Stimulated activated CD8-positive, alpha-beta memory T cell treated with anti-CD3 and anti-CD28 coated beads, Interleukin-7, amount 100 ng/mL, for 4 hours (primary cell): ENCODE measurements at places on chromosomes 2 and 18.

DNA sequence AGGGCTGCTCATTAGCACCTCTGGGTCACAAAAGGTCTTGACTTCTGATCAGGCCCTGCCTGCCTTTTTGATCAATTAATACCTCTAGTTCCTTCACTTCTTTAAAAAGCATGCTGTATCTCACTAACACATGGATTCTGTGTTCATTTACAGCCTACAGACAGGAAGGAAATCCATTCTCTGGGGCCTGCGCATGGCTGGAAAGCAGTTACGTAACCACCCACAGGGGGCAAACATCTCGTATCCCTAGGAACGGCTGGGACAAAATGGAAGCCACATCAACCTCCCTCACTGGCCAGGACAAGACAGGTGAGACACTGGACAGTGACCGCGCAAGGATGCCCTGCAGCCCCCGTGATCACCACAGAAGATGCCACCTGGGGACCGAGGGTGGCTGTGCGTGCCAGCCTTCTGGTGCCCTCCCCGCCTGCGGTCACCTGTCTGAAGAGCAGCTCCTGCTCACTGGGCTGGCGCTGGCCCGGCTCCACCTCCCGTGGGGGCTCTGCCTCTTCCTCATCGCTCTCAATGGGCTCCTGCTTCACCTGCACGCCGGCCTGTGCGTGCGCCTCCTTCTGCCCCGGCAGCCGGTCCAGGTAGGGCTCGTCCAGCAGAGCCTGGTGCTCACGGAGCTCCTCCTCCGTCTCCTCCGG lies 266.9 kb downstream of the TWIST2 start:
- no peak for DNase-seq

- no peak for DNase-seq
These were observed 28.2 kb upstream of the GIGYF2 start for GRCh38 chr2:232668805-232669444.

DNA sequence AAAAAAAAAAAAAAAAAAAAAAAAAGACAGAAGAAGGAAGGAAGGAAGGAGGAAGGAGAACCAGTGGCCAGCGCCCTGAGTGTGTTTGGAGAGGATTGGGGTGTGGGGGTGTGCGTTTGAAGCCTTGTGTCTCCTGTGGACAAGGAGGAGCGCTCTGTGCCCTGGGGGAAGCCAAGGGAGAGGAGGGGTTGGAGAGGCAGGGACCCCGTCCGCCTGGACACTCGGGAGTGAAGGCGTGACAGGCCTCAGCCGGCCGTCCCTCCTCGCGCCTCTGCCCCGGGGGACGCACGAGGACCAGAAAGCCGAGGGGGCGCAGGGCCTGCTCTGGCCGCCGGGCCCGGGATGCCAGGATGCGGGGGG lies 44.9 kb downstream of the SERTAD2 start:
- DNase-seq: no peak

- DNase-seq: no peak
These were observed 120.4 kb upstream of the ACKR3 start for GRCh38 chr2:236449167-236449761.

- DNase-seq: no peak
These were observed 1.2 kb downstream of the STK17B start for GRCh38 chr2:196170213-196170605.

DNA sequence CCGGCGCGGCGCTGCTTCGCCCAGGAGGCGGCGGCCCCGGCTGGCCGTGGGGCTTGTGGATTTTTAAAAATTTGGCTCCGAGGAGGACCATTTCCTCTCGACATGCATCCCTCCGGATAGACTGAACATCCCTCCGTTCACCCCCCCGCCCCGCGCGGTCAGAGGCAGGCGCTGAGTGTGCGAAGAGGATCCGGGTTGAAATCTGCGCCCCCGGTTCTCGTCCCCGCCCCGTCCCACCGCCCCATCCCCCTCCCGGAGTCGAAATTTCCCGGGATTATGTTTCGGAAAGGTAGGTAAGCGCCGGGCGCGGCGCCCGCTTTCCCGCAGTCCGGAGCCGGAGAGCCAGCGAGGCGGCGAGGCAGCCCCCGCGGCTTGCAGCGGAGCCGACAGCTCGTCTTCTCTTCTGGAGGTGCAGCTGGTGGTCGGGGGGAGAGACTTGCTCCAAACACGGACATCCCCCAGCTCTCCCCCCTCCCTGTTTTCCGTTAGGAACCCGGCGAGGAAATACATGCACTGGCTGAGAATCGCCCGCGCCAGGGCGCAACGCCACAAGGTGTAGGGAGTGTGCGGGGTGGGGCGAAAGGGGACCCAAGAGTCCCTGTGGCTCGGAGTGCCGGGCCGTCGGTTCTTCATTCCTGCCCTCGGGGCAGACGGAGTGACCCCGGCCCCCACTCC lies at the start of gene PRKCE:
Gene PRKCE, plus strand, starts transcription at position 261 of the 675 bp plus-strand sequence.
- DNase-seq: no peak

GRCh38 chr2:61784643-61785042 lies 69.2 kb downstream of the FAM161A start:
- no peak for DNase-seq

DNA sequence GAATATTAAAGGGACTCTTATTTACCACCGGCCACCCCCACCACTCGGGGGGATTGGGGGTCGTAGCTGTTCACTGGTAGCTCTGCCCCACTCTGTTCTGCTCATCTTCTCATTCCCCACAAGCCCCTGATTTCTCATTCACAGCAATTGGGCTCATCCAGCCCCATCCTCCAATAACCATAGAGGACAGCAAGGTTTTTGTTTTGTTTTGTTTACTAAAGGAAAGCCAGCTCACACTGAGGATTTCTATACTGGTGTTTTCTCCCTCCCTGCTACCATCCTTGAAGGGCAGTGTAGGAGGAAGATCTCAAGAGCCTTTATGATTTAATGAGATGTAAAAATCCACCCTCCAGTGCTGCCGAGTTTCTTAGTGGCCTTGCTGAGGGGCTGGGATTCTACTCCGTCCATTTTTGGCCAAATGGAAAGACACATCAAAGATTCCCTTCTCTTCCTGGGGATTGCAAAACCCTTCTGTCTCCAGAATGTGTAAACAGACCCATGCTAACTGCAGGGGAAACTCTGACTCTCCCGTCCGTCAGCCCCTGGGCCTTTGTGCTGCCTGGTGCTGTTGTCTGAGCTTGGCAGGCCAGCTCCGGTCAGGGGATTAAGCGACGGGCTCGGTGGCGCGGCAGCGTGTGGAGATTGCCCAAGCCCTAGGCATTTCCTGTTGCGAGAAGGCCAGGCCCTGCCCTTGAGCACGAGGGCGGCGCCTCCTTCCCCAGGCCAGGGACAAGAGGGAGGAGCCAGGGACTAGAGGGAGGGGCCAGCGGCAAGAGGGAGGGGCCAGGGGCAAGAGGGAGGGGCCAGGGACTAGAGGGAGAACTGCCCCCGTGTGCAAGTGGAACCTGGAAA lies 165.0 kb downstream of the ANTXR1 start:
- no peak for DNase-seq

- DNase-seq: no peak
These were observed 843.0 kb downstream of the DPP10 start for GRCh38 chr2:115285416-115285815.

DNA sequence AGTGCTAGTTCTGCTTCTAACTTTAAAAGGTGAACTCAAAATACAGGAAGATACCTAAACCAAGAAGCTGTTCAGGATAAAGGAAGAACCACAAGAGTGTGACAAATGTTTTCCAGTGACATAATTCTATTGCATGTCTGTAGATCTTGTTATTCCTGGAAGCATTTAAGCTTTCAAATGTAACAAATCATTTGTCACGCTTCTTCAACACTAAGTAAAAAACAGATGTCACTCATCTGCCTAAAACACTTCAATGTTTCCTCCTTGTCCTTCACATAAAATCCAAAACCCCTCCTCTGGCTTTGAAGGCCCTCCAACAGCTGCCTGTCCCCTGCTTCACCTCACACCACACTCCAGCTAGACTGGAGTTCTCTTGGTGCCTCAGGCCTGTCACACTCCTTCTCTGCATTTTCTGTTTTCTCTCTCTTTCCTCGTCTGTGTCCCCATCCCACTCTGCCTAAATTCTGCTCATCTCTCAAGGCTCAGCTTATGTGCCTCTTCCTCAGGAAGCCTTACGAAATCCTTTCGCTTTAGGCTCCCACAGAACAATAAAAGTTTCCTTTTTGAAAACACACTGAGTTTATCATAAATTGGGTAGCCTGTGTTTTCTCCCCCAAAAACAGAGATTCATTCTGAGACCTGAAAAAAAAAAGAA lies 6.4 kb upstream of the CLEC4F start:
- DNase-seq: no peak
